T-helper 2 cell (primary cell): ENCODE measurements at places on chromosomes 5 and 9.

- peak; percentile 48 for DNase-seq
Measured at GRCh38 chr5:143124593-143124992, 278.9 kb downstream of the NR3C1 start.

GRCh38 chr9:134641173-134641989, at the start of gene COL5A1:
COL5A1 (plus strand) TSS chr9:134641803; CDS start chr9:134642188, 385 bp downstream.
- peak; percentile 22 for DNase-seq

GRCh38 chr5:157020511-157021222, 38.2 kb downstream of the HAVCR1 start:
- DNase-seq = no peak

GRCh38 chr5:76960004-76960625, 7.3 kb downstream of the CRHBP start:
- DNase-seq = no peak

DNA sequence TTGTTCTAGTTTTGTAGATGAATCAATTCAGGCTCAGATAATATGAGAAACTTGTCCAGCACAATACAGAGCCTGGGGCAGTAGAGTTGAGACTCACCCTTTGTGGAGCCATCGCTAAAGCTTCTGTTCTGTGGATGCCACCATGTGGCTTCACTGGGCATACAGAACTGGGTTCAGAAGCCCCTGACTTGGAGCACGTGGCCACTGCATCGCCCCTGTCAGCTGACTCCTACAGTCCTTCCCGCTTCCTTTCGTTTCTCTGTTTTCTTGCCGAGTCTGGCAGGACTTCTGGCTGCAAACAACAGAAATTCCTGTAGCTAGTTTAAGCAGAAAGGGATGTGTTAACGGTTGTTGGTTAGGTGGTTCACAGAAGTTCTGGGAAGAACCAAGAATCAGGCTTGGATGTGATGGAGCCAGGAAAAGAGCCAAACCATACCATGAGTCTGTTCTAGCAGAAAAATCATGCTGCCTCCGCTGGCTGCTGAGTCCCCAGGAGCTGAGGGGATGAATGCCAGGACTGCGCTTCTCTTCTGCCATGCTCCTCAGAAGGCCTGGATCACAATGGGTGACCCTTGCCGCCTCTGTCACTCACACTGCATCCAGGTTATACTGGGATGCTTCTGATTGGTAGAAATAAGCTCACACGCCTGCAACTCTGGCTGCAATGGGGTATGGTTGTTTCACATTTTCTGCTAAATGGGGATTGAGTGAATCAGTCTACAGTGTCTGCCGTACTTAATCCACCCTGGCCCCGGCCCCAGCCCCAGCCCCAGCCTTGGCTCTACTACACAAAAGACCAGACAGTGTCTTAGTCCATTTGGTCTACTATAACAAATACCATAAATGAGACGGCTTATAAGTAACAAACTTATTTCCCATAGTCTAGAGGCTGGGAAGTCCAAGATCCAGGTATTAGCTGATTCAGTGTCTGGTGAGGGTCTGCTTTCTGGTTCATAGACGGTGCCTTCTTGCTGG, 262.5 kb downstream of the GOLPH3 start:
- DNase-seq = no peak

- DNase-seq = no peak
Measured at GRCh38 chr5:84605241-84605640, 220.6 kb upstream of the EDIL3 start.

- no peak for DNase-seq
Measured at GRCh38 chr5:43523662-43524072, 8.7 kb upstream of the C5orf34 start.

GRCh38 chr5:107463731-107464130, 207.0 kb downstream of the EFNA5 start:
- no peak for DNase-seq

- DNase-seq = no peak
Measured at GRCh38 chr5:108818613-108819272, 71.0 kb downstream of the FER start.

- DNase-seq = no peak
Measured at GRCh38 chr5:120413686-120414085, 50.4 kb upstream of the PRR16 start.

DNA sequence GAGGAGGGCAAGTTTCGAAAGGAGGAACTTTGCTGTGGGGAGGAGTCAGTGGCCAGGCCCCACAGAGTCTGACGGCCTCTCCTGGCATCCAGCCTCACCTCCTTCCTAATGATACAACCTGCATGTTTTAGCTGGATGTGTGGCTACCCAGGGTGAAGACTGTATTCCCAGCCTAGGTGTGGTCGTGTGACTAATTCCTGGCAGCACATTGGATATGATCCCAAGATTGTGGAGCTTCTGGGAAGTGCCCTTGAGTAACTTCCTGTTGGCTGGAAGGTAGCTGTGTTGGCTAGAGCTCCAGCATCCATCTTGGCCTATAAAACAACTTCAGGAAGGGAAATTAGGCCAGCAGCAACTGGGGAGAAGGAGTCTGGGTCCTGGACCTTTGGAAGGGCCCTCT, 19.0 kb upstream of the LPCAT1 start:
- no peak for DNase-seq

- no peak for DNase-seq
Measured at GRCh38 chr9:78189461-78189860, 46.4 kb upstream of the CEP78 start.

GRCh38 chr5:10420932-10421331, 20.7 kb upstream of the ROPN1L start:
- DNase-seq = no peak

DNA sequence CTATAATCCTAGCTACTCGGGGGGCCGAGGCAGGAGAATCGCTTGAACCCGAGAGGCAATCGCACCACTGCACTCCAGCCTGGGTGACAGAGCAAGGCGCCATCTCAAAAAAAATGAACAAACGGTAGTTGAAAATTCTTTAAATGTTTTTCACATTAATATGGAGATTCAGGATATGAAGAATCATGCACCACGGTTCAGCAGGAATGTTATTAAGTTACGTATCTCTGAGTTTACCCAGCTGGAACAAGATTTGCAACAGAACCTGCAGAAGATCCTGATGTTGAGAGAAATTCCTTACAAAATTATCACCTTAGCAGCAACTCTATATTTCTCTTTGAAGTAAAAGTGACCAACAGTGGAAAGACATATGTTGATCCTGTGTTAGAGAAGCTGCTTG, 10.0 kb downstream of the PCDHGA12 start:
- DNase-seq = no peak

DNA sequence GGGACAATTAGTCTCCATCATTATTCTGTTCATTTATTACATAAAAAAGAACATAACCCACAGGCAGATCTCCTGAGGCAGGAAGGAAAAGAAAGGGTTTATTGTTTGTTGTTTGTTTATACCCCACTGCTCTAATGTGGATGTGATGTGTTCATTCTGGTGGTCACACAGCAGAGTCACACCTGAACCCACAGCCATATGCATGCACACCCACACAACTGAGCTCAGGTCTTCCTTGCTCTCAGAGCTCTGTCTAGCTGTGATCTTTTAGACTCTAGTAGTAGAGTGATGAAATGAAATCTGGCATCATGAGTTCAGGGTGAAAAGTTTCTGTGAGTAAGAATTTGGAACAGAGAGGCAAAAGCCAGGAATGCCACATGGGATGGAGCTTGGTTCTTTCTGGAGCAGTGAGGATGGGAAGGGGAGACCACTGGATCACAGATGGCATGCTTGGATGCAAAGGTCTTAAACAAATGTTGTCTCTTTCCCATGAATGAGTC, 227.0 kb downstream of the PAPPA start:
- no peak for DNase-seq

- DNase-seq = no peak
Measured at GRCh38 chr9:27124151-27124550, 15.1 kb downstream of the TEK start.

DNA sequence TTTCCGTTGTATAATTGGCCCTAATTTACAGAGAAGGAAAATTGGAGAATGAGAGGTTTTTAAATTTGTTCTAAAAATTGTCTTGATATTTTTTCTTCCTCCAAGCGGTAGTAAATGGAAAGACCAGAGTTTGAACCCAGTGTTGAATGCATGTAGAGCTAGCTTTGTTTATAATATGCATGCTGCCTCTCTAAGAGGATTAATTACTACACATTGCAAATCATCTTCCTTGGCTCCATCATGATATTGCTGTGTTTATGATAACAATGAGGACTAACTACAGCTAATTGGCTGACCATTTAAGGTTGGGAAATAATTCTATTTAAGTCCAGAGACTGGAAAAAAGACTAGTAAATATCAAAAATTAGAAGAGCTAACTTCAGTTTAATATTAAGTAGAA, 338.5 kb downstream of the PLK2 start:
- no peak for DNase-seq

DNA sequence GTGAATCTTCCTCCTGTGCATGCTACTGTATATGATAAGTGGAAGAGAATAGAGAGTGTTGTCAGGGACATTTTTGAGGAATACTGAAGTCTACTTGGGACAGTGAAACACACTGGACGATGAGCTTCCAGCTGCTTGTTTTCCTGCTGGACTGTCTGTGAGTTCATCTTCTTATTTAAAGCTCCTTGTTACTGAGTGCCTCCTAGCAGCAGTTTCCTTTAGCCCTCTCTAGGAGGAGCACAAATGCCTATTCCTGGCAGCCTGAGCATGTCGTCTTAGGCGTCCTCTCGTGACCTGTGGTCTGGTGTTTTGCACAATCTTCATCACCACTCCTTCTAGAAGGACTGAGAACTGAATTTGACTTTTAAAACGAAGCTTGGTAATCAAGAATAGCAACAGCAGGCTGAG, 43.8 kb downstream of the ANKRD33B start:
- DNase-seq = no peak

GRCh38 chr5:136108766-136109165, 23.9 kb upstream of the SMAD5 start:
- no peak for DNase-seq

DNA sequence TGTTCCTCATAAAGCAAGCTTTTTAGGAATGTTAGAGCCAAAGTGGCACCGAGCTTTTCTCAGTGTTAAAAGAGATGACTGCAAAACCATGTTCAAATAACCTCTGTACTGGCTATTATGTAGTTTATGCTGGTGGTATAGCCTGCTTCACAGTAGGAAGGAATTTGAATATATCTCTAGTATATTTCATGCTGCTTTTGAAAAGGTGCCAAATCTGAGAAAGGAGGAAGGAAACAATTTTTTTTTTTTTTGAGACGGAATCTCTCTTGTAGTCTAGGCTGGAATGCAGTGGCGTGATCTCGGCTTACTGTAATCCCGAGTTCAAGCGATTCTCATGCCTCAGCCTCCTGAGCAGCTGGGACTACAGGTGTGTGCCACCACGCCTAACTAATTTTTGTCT, 13.5 kb downstream of the CREBRF start:
- no peak for DNase-seq

DNA sequence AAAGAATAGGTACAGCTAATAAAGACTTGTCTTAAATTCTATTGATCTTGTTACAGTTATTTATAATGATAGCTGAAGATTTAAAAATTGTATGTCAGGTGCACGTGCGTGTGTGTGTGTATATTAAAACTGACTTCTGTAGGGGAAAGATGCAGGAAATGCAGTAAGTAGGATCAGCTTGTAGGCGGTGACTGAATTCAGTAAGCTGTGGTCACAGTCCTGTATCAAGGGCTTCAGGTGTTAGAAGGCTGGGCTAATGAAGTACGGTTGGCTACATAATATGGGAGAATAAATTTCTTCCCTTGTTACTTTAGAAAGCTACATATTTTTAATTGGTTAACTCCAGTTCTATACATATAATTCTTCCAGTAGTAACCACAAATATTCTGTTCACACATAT, 54.2 kb downstream of the LNPEP start:
- no peak for DNase-seq

- DNase-seq = no peak
Measured at GRCh38 chr9:95305770-95306492, 11.6 kb downstream of the FANCC start.

DNA sequence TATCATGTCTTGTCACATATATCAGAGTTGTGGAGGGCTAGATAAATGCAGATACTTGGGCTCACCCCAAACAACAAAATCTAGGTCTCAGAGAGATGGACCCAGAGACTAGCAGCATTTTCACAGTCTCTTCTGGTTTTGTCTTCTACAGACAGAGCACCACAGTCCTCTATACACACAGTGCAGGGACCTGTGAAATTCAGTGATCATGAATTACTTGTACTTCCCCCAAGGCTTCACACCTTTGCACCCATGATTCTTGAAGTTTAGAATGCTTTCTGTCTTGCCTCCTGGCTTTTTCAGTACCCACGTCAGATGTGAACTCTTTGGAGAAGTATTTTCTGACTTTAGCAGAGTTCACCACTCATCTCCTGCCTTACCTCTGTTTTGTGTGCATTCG, 371.5 kb upstream of the PRR16 start:
- DNase-seq = no peak

DNA sequence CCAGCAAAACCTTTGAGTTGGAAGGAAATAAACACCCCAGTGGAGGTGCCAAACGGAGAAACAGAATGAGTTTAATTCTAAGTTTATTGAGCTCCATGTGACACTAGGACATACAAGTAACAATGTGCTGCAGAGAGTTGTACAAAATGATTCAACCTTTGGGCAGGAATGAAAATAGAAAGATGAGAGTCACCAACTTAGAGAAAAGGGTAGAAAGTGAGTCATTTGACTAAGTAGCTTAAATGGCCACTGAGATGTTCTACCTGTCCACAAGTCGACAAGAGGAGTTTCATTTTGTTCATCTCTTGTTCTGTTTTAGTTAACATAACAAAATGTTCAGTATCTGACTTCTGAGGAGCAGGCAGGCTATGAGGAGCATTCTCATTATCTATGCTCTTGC, 284.7 kb downstream of the NR2F1-AS1 start:
- DNase-seq = no peak

GRCh38 chr5:6703806-6704205, 9.4 kb upstream of the TENT4A start:
- DNase-seq = no peak

GRCh38 chr9:71854811-71855210, 56.2 kb downstream of the ABHD17B start:
- no peak for DNase-seq

DNA sequence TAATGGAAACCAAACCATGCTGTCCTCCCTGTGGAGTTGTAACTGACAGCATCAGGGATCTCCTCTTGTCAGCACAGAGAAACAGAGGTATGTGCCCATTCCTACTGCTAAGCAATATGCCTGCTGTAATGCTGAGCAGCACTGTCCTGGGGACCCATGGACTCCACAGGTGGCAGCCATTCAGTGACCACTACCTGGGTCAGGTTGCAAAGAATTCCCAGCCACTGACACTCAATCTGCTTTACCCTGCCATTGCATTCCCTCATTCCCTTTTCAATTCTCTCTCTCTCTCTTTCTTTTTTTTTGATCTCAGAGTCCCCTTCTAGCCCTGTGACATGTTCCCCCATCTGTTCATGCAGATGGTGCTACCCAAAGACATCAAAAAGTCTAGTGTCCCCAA, 104.1 kb downstream of the GABRB2 start:
- no peak for DNase-seq

- peak; percentile 8 for DNase-seq
Measured at GRCh38 chr5:127572930-127573329, 55.5 kb downstream of the PRRC1 start.

GRCh38 chr5:164504141-164504772, 998.8 kb downstream of the MAT2B start:
- no peak for DNase-seq

DNA sequence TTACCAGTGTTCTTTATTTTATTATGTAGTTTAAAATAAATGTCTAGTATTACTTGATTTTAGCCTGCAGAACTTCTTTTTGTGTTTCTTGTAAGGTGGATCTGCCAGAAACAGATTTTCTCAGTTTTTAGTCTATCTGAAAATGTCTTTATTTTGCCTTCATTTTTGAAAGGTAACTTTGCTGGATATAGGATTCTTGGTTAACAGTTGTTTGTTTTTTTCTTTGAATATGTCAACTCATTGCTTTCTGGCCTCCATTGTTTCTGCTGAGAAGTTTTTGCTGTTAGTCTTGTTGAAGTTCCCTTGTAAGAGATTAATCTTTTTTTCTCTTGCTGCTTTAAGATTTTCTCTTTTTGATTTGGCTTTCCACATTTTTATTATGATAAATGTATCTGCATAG, 75.5 kb downstream of the MTREX start:
- DNase-seq = no peak
